ENCODE measurements at places on chromosomes 6 and 20.

DNA sequence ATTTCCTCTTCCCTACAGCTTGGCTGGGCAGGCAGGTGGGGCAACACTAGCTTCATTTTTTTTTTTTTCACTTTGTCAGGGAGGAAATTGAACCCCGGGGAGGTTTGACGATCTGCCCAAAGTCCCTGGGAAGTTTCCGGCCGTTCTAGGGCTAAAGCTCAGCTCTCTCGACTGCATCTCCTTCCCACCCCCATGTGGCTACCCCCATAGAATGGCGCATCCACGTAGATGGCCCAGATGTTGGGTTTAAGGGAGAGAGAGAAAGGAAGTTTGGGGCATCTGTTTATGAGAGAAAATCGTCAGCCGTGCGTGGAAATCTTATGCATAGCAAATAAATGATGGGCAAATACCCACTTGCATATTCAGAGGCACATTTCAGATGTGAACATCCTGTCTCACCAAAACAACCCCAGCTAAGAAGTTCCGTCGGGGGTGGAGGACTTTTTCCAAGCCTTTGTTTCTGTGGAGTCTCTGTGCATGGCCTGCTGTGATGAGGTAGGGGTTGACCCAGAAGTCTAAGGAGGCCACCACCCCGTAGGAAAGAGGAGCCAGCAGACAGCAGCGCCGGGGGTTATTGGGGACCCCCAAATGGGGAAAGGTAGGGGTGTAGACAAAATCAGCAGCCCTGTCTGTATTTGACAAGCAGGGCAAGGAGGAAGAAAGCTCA, 40.5 kb upstream of the ZNF831 start:
- no peak for DNase-seq

GRCh38 chr20:11195899-11196558, 522.2 kb upstream of the JAG1 start:
- DNase-seq = no peak

DNA sequence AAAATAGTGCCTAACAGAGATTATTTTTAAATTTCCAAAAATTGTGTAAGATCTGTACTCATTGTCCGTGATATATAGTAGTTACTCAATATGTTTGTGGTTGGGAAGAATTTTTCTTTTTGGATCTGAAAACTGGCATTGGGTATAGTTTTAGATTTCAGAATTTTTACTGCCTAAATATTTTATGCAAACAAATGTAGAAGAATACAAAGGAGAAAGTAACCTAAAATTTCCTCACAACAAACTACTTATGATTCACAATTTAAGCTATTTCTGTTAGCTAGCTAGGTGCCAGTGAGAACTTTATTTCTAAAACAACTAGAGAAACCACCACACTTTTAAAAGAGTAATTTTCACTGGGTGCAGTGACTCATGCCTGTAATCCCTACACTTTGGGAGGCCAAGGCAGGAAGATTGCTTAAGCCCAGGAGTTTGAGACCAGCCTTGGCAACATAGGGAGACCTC, 38.8 kb downstream of the SESN1 start:
- no peak for DNase-seq

GRCh38 chr20:37218441-37218840, 39.1 kb upstream of the MROH8 start:
- DNase-seq = no peak

DNA sequence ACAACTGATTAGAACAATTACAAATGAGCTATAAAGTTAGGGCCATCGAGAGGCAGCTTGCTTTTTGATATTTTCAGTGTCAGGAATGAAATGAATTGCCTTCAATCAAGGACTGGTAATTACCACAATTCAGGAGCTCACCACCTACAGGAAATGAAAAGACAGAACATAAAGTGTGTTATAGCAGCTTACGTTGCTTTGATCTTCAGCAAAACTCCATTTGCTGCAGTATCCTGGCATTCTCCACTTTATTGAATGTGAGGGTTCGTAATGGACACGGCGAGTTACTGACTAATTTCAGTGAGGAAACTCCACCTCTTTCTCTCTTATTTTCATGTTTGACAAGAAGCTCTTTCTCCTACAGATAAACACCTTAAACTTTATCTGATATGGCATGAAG, 440.0 kb upstream of the HSF2 start:
- DNase-seq = no peak

GRCh38 chr6:21744331-21744730, 150.8 kb downstream of the SOX4 start:
- no peak for DNase-seq

- DNase-seq = no peak
These were observed 88.8 kb upstream of the HS3ST5 start for GRCh38 chr6:114431641-114432040.

DNA sequence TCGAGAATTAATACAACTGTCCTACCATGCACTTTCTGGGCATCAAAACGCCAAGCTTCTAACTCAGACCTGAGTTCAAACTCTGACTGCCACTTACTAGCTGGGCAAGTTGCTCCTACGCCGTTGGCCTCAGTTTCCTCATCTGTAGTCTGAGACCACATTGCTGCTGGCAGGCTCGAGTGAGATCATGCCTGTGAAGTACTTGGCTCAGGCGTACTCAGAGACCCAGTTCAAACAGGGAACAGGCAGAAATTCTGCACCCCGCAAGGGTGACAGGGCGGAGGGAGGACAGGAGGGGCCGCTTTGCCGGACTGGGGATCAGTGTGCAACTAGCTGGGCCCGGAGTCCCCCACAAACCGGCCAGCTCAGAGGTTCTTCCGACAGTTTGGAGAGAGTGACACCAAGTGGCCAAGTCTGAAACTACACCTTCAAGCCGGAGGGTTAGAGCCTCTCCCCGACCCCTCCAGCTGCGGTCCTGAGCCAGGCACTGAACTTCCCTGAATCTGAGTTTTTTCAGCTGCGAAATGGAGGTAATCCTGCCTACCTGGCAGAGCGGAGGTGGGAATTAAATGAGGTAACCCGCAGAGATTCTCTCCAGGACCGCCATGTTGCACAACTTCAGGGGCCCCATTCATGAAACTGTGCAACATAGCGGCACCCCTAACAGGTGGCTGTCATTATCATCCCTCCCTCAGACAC, 46.0 kb upstream of the PTPN1 start:
- DNase-seq = peak; percentile 48

DNA sequence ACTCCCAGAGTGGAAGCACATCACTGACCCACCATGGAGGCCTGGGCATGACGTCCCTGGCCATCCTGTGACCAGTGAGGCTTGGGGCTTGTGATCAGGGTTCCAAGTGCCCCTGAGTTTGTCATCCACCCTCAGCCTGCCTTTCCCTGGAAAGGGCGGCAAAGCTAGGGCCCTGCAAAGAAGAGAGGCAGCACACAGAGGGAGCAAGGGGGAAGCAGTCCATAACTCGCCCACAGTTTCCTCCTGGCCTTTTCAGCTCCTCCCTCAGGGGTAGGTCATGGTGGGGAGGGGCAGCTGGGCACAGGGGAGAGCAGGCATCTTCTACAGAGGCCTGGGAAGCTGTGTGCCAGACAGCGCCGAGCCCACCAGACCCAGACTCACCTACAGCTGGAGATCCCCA, at the start of gene NCR2:
Gene NCR2, plus strand, starts transcription at position 313 of the 400 bp plus-strand sequence. CDS start 269 bp downstream, outside the sequence.
- no peak for DNase-seq

DNA sequence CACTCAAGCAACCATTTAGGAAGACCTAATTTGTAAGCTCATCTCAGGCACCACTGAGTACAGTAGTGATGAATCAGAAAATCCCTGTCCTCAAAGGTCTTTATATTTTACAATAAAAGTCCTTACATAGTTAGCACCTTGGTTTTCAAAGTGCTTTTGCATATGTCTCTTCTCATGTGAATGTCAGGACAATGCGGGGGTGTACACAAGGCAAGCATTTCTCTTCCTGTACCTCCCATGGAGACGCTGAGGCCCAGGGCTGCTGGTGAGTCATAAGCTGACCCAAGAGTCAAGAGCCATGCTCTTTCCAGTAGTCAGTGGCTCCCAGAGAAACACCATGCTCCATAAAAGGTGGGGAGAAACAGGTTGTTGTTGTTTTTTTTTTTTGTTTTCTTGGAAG, 174.0 kb downstream of the GJA10 start:
- no peak for DNase-seq

DNA sequence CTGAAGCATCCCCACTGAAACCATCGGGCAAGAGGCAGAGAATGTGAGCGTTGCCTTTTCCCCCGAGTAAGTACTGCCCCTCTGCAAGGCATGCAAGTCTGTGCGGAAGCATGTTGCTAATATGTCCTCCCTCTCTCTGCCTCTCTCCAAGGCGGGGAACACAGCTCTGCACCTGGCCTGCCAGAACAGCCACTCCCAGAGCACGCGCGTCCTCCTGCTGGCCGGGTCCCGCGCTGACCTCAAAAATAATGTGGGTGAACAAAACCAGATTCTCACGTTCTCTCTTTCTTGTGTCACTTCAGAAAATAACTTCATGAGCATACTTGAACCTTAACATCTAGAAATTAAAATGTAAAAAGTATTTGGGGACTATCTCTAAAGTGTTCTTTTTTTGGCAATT, 26.4 kb downstream of the LYRM2 start:
- DNase-seq = no peak

- no peak for DNase-seq
These were observed 56.1 kb downstream of the ANKRD6 start for GRCh38 chr6:89489078-89489477.

GRCh38 chr6:97026298-97026697, 101.8 kb downstream of the KLHL32 start:
- DNase-seq = peak; percentile 44

- DNase-seq = no peak
These were observed 632.8 kb downstream of the HDGFL1 start for GRCh38 chr6:23202207-23202606.

- DNase-seq = peak; percentile 65
These were observed 713 bp upstream of the ELMO2 start for GRCh38 chr20:46406986-46407670.

DNA sequence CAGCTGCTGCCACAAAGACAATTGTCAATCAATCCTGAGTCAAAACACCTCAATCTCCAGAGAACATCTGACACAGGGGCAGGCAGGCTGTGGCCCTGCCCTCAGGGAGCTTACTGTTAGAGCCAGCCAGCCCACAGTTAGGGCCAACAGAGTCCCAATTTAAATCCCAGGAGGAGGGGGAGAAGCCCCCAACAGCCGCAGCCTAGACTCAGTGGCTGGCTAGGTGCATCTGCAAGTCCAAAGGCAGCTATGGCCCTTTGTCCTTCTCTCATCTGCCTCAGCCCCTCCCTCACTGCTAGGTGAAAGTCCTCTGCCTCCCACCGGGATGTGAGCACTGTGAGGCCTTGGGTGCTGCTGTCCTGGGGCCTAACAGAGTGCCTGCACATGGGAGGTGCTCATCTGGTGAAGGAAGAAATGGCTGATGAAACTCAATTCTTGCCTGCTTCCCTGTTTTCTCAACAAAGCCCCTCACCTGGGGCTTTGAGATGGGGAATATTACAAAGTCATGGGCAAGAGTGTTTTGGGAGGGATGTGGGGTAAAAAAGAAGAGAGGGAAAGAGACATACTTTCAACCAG, 33.7 kb upstream of the VEGFA start:
- no peak for DNase-seq

GRCh38 chr6:24064106-24064505, 61.9 kb upstream of the NRSN1 start:
- peak; percentile 18 for DNase-seq

GRCh38 chr6:109182578-109182977, 87.3 kb downstream of the CEP57L1 start:
- no peak for DNase-seq

DNA sequence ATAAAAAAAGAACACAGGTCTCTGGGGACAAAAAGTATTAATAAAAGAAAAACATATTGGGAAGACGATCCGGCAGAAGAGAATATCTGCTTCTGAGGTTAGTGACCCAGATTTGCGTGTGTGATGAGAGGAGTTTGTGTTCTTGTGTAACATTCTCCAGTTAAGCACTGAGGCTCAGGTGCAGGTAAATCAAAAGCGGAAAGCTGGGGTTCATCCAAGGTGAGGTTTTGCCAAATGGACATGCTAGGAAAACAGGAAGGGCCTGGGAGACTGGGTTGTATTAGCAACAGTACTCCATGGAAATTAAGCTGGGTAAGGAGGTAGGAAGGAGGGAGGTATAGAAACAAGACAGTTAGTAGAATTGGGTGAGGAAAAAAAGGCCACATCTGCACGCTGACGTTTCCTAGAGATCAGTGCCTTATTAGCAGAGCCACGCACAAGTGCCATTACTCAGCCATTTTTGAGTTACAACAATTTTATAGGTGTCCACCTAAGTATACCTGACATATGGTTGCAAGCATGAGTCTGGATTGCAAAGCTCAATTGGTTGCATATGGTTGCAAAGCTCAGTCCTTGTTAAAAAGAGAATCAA, 139.6 kb downstream of the ZMYND8 start:
- DNase-seq = no peak

DNA sequence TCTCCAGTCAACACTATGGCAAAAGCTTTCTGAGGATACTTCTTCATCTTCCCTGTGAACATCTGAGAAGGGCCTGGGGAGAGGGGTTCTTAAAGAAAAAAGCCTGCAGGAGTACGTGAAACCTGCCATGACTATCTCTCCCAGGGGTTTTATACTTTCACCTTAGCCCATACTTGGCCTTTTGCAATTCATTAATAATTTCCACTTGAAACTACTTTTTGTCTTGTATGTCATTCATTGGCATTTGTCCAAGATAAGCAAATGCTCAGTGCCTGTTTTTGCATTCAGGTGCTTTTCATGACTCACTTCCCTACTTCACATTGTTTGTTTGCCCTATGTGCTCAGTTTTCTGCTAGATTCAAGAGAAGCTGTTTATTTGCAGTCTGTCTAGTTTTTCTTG, 580.3 kb upstream of the GJE1 start:
- DNase-seq = peak; percentile 88

DNA sequence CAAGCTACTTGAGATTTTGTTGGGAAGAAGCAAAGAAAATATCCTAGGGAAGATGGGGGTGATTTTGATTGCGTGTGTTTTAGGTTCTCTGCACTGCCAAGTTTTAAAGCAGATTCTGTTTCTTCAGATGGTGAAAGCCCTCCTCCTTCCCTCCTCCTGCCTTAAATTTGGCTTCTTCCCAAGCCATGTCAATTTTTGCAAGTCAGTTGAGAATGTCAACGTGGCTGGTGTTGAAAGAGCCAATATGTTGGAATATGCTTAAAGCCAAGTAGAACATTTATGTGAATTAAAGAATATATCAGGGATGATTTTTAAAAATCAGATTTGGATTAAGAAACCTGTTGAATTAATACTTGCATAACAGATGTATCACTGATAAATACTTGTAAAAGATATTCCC, 270.8 kb downstream of the ARID1B start:
- DNase-seq = no peak

DNA sequence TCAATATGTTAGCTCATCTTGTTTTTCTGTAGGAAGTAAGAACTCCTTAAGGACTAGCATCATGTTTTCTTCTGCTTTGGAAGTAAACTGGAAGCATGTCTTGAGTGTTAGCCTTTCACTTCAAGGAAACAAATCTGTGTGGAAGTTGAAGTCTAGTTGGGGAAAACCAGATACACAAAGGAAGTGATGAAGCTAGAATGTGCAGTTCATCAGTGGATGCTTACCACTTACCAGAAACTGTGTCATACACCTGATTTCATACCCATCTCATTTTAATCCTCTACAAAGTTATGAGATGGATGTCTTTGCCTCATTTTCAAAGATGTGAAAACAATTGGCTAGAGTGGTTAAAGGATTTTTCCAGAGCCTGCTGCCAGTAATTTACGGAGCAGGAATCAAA, 75.8 kb downstream of the TMEM170B start:
- no peak for DNase-seq

All from NCI-H1436 (cell line).